Endothelial cell (in vitro differentiated cells): ENCODE measurements at places on chromosomes 11 and 22.

DNA sequence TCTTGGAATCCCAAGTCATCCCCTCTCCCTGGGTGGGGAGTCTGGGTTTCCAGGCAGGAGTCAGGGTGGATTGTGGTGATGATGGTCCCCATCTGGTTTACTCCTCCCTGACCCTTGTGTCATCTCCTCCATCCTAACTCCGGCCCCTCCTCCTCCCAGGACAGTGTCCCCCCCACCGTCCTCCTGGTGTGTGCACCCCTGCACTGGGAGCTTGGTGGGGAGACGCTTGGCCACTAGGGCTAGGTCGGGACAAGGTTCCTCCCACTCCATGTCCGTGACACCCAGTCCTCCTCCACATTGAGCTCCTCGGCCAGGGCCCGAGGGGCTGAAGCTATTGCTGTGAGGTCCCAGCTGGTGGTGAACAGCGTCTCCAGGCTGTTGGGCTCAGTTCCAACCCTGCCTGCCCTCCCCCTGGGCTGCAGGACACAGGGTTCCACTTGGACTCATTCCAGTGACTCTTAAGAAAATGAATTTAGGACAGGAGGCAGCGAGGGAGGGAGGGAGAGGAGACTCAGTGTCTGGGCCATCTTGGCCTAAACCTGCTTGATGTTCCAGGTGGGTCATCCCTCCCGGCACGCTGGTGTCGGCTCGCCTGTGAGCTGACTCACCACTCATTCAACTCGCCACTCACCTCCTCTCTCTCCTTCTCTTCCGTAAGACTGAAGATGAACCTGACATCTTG is 433.2 kb downstream of the TBC1D22A start:
- no peak for DNase-seq

DNA sequence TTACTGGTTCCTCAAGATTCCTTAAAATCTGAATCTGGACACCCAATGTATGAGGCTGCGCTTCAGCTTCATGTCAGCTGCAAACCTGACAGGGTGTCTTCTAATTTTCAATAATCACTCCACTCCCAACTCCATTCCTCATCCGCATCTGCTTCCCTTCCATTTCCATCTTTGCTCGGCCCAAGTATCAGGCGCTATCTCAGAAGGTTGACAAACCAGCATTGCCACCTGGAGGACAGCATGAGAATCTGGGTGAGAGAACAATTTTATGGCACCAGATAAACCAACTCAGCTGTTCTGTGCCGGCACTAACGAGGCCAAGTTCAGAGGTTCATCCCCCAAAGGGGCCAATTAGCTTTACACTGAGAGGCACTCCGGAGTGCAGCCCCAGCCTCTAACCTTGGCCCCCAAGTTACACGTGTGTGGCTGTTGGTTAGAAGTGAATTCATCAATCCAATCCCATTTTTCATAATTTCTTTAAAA is 79.1 kb upstream of the LMO2 start:
- peak; percentile 54 for DNase-seq

GRCh38 chr11:128565881-128566280 is 21.5 kb downstream of the ETS1 start:
- no peak for DNase-seq

DNA sequence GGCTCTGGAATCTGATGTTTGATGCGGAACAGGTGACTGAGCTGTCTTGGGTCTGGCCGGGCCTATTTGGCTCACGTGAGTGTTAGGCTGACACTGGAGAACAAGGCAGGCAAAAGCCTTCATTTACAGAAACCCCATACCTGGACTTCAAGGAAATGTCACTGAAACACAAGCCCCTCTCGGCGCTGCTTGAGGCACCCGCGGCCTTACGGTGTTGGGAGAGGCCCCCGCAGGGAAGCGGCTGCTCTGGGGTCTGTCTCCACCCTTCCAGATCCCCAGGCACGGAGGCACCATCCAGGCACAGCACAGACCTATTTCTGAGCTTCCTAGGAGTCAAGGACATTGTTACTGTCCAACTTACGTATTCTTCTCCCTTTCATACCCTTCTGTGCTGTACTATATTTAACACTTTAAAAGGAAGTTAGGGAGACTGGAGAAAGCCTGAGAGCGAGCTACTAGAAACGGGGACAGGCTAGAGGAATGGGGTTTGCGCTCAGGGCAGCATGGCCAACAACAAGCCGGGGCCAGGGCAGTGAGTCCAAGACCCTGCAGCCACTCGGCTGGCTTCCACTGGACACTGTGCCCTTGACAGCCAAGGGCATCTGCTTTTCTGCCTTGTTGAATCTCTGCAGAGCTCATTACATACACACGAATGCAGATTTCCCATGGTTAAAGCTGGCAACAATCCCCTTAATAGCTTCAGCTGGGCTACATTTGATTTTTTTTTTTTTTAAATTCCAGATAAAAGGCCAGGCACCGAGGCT is 23.8 kb downstream of the DRD4 start:
- no peak for DNase-seq

DNA sequence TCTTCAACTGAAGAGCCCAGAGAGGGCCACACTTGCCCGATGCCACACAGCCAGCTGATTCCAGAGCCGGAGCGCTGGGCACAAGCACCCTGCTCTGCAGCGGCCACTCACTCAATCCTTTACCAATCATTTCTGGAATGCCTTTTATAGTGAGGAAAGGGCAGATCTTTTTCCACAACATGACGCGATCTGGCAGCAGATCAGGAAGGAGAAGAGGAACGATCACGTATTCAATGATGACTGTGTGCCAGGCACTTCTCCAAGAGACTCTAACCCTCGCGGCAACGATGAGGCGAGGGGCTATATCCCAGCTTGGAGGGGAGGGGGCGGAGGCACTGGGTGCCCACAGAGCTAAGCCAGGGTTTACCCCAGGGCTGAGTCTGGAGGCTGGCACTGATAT is 56.3 kb upstream of the TCF20 start:
- DNase-seq = no peak

DNA sequence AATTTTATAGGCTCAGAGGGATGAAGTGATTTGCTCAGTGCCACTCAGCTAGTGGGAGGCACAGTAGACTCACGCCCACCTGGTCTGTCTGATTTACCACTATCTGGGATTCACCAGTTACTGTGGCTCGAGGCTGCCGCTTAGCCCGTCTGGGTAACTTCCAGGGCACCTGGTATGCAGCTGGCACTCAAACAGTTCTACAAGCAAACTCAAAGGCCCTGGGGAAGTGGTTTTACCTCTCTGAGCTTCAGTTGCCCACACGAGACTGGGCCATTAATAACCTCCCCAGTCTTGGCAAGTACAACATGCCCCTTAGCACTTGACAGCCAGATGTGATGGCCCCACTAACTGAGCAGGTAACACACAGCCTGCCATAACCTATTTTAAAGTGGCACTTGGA is 2.6 kb downstream of the GDPD5 start:
- DNase-seq = no peak

DNA sequence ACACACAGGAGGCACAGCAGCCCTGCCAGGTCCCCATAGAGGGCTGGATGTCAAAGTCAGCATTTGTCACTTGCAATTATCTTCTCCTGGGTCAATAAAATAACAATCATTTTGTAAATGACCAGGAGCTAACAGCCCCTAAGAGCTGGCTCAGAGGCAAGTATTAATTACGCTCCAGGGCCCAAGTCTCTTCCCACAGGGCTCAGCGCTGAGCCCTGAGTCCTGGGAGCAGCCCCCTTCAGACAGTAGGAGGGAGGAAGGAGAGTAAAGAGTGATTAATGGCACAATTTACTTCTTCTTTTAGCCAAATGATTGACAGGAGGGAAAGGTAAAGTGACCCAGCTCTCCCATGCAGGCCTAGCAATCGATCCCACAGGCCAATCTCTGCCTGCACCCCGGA is 99.0 kb upstream of the DRD2 start:
- DNase-seq = no peak

GRCh38 chr11:65617136-65617850 is 1.7 kb downstream of the PCNX3 start:
- DNase-seq = no peak

DNA sequence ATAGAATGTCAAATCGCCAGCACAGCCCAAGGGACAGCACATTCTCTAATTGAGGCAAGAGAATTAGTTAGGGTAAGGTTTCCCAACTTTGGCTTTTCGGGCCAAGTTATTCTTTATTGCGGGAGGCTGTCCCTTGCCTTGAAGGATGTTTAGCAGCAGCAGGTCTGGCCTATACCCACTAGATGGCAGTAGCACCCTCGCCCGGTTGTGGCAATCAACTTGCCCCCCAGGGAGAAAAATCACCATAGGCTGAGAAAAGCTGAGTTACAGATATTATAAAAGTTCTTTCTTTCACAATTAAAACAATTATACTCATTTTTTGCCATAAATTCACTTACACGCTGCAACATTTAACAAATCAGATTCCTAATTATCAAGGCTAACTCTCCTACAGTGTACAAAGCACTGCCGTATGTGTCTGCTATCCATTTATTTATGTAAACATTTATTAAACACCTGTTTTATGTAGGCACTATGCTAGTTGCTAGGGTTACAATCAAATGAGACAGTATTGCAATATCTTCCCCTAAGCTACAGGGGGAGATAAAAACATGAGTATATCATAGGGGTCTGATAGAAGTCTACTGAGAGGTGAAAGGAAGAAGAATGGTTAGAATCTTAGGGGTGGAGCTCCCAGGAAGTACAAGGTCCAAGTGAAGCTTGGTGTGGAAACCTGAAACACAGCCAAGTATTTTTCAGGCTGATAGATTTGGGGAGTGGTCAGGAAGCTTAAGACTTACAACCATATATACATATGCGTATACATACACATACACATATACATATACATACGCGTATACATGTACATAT is 452.3 kb downstream of the RAB38 start:
- DNase-seq = peak; percentile 20

DNA sequence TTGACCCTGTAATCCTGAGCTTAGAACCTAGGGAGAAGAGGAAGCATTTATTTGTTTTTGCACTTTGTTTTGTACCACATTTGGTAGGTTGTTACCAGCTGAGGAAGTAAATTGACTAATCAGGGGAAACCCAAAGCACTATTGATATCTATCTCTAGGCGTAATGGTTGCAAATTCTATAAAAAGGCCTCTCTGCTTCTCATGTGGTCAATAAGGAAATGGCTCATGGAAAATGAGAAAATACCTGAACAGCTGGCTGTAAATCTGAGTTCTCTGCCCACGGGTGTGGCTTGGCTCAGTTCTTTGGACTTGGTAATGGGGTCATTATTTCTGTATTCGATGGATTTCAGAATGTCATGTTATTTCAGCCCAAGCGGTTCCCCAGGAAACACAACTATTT is 42.4 kb downstream of the BARX2 start:
- DNase-seq = no peak
